ENCODE measurements at places on chromosomes 4 and X.

DNA sequence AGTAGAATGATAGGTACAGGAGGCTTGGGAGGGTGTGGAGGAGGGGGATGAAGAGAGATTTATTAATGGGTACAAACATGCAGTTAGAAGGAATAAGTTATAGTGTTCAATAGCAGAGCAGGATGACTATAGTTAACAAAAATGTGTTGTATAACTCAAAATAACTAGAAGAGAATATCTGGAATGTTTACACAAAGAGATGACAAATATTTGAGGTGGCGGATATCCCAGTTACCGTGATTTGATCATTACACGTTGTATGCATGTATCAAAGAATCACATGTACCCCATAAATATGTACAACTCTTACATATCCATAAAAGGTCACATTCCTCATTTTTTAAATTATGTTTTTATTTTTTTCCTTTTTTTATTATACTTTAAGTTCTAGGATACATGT lies 456.6 kb downstream of the MAGEB5 start:
- DNase-seq = no peak

DNA sequence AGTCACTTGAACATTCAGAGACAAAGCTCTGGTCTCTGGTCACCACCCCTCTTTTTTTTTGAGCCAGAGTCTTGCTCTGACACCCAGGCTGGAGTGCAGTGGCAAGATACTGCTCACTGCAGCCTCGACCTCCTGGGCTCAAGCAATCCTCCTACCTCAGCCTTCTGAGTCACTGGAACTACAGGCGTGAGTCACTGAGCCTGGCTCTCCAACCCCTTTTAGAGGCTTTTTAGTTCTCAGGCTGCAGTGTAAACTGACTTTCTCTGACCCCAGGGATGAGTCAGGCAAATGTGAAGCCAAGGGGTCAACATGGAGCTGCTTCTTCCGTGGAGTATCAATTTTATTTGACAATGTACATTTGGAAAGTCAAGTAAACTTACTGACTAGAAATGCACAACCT lies 229.2 kb downstream of the PTTG2 start:
- no peak for DNase-seq

DNA sequence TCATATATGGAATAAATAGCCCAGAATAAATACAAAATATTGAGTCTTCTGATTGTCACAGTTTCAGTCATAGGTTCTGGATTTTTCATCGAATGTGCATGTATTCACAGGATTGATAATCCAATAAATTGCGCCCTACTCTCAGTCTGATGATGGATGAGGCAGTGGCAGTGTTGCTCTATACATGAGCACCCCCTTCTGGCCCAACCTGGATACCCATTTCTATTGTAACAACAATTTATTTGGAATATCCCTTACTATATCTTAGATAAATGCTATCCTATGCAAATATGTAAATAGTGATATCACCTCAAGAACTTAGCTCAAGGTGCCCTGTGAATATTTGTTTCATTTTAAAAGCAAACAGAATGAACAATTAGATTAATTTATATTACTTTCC lies 733.7 kb upstream of the PABPC4L start:
- no peak for DNase-seq

DNA sequence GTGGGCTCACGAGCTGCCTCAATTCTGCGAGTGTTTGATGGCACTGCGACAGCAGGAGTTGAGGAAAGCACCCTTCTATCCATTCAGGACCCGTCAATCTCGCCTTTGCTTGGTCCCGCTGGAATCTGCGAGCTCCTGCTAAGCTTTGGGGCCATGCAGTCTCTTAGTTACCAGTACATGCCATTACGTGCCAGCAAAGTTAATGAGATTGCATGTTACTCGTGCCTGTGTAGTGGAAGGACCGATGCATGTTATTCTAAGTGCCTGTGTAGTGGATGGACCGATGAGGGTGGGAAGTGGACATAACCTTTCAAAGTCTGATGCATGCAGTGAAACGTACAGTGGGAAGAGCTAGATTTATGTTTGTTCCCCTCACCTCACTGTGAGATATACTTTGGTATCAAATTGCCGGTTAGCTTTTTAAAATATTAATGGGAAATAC lies 569 bp downstream of the RPS3A start:
- DNase-seq = no peak

- no peak for DNase-seq
These were observed 22.5 kb downstream of the LETM1 start for GRCh38 chr4:1833307-1834046.

DNA sequence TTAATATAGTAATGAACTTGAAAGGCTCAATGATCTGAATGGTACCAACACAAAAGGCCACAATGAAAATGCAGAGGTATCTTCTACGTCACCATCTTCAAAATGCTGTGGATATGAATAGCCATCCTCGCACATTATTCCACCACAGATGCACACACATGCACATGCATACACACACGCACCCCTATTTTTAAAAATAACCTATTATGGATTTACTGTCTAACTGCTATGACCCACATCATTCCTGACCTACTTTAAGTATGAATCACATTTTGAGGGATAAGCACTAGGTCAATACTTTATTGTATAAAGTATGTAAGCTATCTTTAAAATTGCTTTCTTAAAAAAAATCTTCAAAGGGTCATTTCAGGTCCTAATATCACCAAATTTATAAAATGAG lies 24.4 kb upstream of the CORIN start:
- DNase-seq = no peak

GRCh38 chr4:170671171-170671570 lies 581.4 kb upstream of the AADAT start:
- DNase-seq = no peak

- no peak for DNase-seq
These were observed 89.9 kb downstream of the CEP135 start for GRCh38 chr4:56038487-56039162.

GRCh38 chr4:69122476-69122875 lies 26.2 kb downstream of the UGT2B7 start:
- no peak for DNase-seq

DNA sequence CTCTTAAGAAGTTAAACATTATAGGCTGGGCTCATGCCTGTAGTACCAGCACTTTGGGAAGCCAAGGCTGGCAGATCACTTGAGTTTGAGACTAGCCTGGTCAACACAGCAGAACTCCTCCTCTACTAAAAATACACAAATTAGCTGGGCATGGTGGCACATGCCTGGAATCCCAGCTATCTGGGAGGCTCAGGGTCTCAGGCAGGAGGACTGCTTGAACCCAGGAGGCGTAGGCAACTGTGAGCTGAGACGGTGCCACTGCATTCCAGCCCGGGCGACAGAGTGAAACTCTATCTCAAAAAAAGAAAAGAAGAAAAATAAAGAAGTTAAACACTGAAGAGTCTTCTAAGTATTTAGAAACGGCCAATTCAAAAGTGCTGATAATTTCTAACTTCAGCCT lies 164.3 kb upstream of the GALNTL6 start:
- no peak for DNase-seq

DNA sequence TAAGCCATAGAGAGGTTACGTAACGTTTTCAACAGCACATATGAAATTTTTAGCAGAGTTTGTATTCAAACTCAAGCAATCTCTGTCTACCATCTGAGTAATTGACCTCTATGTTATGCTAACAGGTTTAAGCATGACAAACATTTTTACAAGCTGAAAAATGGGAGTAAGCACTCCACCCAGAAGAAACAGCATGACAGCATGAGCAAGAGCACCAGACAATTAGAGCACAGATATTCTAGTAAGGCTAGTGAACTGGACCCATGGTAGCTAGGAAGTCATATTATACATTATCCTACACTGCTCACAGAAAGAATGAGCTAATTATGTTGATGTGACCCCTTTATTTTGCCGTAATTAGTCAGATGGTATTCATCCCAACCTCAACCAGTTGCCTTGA lies 200.5 kb downstream of the PABPC4L start:
- no peak for DNase-seq

- no peak for DNase-seq
These were observed 440.1 kb downstream of the AFF2 start for GRCh38 chrX:148940411-148940996.

GRCh38 chrX:140099221-140099620 lies 133.9 kb upstream of the CXorf66 start:
- DNase-seq = no peak

DNA sequence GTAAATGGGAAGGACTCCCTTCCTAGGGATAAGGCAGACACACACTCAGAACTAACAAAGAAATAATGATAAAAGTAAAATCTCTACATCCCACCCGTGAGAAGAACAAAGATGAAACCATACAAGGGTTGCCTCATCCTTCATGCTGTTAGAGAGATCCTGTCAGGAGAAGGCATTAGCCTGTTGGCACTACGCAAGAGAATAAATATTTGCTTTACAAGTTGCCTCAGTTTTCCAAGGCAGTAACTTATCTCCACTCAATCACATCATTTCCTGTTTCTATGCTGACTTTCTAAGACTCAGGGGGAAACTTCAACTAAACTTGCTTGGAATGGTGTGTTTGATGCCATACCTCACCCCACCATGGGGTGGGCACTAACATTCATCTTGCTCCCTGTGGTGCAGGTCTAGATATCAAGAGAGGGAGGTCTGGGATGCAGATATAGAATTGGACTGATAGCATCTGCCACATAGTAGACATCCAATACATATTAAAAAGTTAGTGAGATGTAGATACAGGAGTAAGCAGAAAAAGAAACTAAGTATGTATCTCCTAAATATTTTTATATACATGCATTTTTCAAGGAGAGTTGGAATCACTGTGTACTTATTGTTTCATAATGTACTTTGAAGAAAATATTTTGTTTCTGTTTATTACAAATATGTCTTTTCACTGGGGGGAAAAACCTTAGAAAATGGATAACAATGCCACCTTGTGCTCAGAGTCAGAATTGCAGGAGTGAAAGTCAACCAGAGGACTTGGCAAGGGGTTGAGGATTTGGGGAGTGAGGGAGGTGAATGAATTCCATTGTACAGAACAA lies 57.2 kb upstream of the BEX4 start:
- no peak for DNase-seq

DNA sequence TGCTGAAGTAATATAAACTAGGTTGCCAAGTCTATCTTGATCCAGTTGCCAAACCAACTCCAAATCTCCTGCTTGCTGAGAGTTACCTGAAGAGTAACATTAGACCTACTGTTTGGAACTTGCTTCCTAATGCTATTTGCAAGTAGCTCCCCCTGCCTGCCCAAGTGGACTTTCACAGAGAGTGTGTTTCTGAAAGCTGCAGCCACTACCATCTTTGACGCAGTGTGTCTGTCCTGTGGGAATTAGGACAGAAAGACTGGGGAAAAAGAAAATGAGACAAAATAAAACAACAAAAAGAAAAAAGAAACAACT lies 195.0 kb upstream of the HS3ST1 start:
- DNase-seq = no peak

DNA sequence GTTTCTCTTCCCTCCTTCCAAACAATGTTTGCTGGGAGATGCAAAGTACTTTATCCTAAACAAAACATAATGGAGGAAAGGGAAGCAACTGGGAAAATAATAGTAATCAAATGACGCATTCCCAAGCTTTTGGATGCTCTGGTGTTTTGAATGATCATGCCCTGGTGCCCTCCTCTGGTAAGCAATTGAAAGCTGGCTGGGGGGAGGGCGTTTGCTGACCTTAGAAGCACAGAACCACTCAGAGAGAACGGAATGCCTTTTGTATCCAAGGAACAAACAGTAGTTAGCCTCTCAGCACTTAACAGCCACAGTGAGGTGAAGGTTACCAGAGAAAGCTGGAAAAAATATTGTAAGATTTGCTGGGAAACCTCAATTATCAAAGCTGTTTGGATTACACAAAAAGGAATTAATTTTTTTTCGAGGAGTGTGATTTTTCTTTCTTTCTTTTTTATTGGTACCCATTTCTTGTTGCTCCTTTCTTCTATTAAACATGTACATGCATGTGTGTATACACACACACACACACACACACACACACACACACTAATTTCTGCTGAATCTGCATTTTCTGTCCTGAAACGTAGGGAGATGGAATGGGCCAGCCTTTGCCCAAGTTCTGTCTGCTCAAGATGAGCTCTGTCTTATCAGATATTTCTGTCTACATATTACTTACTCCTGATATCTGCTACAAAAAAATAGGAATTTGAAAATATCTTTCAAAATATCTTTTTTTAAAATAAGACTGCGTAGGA lies 155.8 kb upstream of the IGFBP7 start:
- DNase-seq = no peak

DNA sequence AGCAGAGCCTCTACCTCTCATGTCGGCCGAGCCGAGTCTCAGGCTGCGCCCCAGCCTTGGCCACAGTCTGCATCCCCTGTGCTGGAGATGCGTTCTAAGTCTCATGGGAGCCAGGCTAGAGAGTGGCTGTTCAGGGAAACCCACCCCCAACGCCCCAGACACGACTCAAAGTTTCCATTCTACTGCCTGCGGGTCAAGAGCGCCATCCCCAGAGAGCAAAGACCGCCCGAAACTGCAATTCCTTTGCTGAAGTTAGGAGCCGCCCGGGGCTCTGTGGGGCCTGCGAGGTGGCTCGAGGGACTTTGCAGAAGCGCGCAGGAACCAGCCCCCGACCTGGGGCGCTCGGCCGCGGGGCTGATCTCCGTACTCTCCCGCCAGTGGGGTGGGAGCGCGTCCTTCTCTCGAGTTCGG lies 10.0 kb upstream of the ELF4 start:
- DNase-seq = no peak

DNA sequence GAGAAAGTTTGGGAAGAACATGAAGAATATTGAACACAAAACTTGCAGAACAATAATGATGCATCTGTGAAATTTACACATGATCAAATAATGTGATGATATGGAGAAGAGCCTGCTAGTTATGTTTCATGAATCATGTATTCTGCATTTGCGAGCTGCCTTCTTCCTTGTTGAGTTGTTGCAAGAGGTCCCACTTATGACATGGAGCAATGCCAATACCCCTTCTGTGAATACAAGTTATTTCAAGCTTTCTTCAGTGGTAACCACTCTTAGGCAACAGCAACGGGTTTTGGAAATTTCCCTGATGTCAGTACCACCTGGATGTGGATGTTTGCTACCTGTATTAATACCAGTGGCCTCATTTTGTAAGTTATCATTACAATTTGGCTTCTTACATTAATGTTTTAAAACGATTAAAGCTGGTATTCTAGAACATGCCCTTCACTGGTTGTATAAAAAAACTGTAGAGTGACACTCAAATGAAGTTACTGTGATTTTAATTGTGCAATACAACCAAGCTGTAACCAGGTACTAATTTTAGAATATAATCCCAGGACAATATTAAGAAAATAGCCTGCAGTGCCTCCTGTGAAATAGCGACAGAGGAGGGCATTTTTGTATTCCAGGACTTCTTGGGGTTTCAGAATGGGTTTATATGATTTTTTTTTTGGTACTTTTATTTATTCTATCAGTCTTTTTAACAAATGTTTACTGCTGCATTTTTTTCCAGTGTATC lies 25.3 kb downstream of the IQCM start:
- no peak for DNase-seq

DNA sequence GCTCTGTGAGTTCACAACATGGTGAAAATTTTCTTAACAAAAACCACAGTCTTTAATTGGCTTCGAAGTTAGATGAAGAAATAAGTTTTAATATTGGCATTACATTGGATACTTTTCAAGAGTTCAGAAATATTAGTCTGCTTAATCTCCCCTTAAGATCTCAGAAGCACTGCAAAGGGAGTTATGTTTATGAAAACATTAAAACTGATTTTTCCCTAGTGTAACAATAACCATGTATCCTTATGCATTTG lies 1.5 kb downstream of the SETD7 start:
- no peak for DNase-seq
